Activated T-cell treated with anti-CD3 and anti-CD28 coated beads for 4 hours (primary cell): ENCODE measurements at places on chromosomes 7 and 10.

DNA sequence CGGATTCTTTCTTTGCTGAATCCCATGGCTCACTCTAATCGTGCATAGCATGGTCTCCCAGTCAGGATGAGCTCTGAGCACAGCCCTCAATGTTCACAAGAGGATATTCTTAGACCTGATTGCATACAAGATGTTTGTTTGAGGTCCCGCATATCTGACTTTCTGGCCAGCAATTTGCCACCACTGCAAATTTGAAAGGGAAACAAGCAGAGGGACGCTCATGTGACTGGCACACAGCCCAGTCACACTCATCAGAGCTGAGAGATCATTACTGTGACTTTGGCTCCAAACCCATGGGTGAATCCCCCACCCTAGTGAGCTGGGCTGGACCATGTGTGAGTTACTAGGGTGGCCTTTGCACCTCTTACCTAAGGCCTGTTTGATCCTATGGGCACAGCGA lies 9.9 kb downstream of the TAS2R41 start:
- no peak for DNase-seq

GRCh38 chr7:106807474-106807873 lies 57.6 kb upstream of the PIK3CG start:
- no peak for DNase-seq

DNA sequence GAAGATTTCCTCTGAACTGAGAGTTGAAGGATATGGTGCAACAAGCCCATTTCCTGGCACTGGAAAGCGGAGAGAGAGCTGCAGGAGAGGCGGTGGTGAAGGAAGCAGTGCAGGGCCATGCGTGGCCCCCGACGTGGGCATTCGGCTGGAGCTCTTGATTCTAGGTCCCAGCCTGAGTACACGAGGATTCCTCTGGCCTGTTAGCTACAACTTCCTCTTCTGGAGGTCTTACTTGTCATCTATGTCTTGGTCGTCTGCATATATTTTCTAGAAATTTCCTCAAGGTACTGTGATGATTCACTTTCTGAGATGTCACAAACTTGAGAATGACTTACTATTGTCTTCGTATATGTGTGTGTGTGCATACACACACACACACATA lies 59.2 kb upstream of the JAZF1 start:
- DNase-seq = no peak

DNA sequence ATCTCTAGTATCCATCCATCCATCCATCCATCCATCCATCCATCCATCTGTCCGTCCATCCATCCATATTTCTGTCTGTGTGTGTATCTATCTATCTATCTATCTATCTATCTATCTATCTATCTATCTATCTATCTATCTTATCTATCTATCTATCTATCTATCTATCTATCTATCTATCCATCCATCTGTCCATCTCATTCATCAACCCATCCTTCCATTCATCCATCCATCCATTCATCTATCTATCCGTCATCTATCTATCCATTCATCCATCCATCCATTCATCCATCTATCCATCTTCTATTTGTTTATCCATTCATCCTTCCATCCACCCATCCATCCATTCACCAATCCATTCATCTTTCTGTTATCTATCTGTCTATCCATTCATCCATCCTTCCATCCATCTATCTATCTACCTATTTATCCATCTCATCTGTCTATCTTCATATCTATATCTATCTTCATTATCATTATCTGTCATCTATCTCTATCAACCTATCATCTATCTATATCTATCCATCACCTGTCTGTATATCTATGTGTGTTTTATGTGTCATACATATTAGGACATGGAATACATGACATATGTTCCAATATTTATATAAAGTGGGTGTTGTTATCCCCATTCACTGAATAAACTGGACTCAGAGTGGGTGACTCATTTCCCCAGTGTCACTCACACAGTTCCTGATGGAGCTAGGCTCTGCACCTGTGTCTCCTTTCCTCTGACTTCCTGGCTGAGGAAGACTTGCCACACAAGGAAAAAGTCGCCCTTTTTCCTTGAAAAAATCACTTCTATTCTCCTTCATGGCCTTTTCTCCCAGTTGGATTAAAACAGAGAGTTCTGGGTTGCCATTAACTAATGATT lies 200.1 kb downstream of the CCDC3 start:
- DNase-seq = no peak

- no peak for DNase-seq
Measured at GRCh38 chr10:109475711-109476421, 447.4 kb downstream of the XPNPEP1 start.

- DNase-seq = no peak
Measured at GRCh38 chr7:105680505-105681187, 99.4 kb upstream of the EFCAB10 start.

- DNase-seq = no peak
Measured at GRCh38 chr10:70007116-70007820, 45.4 kb upstream of the MACROH2A2 start.

GRCh38 chr7:91537260-91538152 lies 273.3 kb downstream of the FZD1 start:
- no peak for DNase-seq

DNA sequence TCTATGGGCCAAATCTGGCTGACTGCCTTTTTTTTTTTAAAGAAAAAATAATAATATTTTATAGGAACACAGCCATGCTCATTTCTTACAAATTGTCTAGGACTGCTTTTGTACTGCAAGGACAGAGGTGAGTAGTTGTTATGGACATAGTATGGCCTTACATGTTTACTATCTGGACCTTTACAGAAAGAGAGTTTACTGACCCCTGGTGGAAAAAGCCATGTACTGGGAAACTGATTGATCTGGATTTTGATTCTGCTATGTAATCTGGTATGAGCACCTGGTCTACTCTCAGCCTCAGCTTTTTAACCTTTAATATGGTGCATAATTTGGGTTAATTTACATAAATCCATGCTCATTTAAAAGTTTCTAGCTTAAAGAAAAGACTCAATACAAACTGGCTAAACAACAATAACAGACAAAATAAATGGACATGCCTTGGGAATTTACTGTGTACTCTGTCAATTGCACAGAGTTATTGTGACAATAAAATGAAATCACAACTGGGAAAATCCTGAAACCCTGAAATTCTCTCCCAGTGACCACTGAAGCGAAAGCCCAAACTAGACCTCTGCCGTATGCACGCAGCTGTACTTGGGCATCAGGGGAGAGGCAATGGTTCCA lies 260.7 kb downstream of the BMPER start:
- no peak for DNase-seq

DNA sequence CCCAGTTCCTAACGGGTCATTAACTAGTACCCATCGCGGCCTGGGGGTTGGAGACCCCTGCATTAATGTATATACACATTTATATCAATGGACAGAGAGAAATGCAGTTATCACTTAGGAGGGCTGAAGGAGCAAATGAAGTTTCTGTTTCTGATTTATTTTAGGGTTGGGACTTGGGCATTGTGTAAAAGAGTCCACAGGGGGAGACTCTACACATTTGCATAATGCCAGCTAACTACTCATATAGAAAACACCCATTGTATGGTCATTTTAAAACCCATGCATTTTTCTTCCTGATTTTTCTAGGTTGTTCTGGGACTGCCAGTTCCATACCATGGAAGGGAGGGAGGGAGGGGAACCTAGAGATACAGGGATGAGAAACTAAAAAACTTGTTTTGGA lies 23.5 kb downstream of the BCCIP start:
- no peak for DNase-seq

DNA sequence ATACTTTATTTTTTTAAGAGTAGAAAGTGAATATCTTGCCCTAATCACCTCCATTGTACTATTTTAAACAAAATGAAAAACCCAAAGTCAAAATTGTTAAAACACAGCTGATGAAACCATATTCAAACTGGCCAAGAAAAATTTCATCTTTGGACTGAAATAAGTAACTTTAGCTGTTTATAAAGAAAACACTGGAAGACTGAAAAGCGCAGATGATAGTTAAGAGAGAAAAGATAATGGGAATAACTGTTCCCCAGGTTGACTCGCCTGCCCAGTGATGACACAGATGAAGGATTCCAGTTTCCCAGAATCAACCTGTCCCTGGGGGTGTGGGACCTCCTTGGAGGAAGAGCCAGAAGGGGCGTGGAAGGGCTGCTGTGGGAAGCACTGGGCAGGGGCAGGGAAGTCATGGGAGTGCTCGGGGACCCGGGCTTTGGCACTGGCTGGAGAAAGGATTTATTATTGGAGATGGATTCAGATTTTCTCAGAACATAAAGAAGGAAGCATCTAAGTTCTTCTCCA lies 43.1 kb downstream of the DENND2A start:
- no peak for DNase-seq

- no peak for DNase-seq
Measured at GRCh38 chr7:3267966-3268690, 32.9 kb upstream of the SDK1 start.

DNA sequence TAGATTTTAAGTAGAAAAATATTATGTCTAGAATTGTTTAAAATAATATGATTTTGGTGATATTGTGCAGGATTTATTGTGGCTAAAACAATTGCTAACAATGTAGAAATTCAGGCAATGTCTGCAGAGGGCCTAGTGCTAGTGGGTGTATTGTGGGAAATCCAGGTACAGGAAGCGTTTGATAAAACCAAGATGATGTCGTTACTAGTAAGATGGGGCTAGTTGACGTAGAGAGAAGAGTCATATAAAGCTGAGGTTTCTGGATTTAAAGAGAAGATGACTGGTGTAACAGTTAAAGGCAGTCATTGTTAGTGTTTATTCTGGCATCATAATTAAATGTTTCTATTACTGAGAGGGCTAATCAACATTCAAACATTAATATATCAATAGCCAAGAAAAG lies 43.5 kb downstream of the ADK start:
- DNase-seq = no peak

DNA sequence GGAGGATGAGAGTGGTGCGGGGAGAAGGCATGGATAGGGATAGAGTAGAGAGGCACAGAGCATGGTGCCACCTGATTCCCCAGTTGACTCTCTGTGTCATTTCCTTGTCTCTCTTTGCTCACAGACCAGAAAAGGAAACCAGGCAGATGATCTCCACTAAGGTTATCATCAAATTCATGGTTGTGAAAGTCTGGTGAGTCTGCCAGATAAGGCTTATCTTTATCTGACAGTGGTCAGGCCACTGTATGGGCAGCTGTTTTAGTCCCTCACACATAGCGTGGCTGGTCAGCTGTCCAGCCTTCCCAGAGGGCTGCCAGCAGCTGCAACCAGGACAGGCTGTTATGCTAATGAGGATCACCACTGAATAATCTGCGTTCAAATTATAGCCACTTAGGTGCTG lies 99.0 kb downstream of the ADRA2A start:
- DNase-seq = no peak

- peak; percentile 50 for DNase-seq
Measured at GRCh38 chr10:13787015-13787421, 200.3 kb downstream of the PRPF18 start.

GRCh38 chr7:51351661-51352060 lies 35.1 kb upstream of the COBL start:
- no peak for DNase-seq
